ENCODE measurements at places on chromosomes 3 and 15.
A peak's percentile ranks its signal among the peaks of the same experiment; 100 is the strongest.

DNA sequence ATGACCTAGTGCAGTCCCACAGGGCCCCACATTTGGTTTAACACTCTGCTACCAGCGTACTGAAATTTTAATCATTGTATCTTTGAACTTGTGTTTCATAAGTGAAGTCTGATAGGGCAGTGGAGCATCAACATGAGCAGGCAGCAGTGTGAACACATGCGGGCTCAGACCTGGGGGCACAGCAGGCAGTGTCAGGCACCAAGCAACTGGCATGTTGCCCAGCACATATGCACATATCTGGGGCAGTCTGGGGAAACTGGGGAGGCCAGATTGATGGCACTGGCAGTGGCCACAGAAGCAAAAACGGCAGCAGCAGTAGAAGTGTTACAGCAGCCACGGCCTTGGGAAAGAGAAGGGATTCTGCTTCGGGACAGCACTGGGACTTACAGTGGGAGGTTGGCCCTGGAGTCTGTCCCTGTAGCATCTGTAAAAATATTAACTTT lies 353.9 kb upstream of the KCNMB2 start:
- DNase-seq: no peak

- no peak for DNase-seq
Observed at GRCh38 chr3:142998439-142998838, 2.9 kb upstream of the U2SURP start.

DNA sequence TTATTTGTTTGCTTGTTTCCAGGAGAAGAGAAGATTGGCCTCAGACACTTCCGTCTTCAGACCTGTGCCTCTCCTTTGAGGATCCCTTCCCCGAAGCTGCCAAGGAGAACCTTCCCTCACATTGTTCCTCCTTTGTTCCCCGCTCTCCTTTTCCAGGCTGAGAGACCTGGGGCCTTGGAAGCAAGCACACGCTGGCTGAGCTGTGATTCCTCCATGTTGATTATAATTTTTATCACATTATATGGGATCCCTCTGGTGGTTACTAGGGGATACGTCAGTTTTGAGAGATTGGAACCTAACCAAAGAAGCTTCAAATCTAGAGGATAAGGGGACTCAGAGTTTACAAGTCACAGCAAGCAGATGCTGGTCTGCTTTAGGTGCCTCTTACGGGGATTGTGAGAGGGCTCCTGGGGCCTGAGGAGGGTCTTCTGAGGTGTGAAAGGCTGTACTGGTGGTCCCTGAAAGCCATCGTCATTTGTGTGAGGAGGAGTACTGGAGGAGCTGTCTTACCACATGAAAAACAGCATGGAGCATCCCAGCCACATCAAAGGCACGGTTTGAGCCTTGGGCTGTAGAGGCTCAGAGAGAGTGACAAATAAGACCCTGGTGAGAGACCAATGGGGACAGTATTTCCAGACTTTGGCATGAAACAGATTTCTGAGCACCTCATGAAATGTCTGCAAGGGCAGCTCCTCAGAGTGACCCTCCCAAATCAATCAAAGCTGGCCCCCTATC lies 760.1 kb upstream of the CFAP20DC start:
- DNase-seq: no peak

GRCh38 chr3:16265455-16265786 lies 409 bp downstream of the OXNAD1 start:
- DNase-seq: no peak

- no peak for DNase-seq
Observed at GRCh38 chr3:12139111-12139511, 19.6 kb downstream of the TIMP4 start.

- DNase-seq: no peak
Observed at GRCh38 chr15:71333839-71334238, 218.6 kb downstream of the THSD4 start.

- no peak for DNase-seq
Observed at GRCh38 chr3:123422457-123422856, 26.4 kb downstream of the ADCY5 start.

DNA sequence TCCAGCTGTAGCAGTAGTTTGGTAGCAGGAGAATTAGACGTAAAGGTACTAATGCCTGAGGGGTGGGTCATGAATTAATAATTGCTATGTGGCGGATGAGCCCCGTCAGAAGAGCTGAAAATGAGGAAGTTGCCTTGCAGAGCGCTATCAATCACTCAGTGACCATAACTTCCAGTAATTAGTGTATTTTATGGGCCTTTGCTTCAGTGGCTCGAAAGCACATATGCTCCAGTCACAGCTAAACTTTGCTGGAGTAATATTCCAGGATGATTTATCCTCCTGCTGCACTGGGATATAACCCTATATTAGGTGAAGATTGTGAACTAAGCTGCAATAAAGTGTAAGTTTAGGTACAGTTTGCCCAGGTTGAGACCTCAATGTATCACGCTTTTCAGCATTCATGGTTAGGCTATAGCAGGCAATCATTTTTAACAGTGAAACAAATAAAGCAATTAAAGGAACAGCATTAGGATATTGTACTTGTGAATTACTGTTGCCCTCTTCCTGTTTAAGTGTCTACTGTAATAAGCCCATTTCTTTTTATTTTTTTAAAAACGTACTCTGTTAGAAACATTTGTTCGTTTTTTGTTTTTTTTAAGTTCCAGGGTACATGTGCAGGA lies 104.6 kb upstream of the SKOR1 start:
- DNase-seq: no peak

- no peak for DNase-seq
Observed at GRCh38 chr3:186483611-186484340, 60.4 kb downstream of the CRYGS start.

DNA sequence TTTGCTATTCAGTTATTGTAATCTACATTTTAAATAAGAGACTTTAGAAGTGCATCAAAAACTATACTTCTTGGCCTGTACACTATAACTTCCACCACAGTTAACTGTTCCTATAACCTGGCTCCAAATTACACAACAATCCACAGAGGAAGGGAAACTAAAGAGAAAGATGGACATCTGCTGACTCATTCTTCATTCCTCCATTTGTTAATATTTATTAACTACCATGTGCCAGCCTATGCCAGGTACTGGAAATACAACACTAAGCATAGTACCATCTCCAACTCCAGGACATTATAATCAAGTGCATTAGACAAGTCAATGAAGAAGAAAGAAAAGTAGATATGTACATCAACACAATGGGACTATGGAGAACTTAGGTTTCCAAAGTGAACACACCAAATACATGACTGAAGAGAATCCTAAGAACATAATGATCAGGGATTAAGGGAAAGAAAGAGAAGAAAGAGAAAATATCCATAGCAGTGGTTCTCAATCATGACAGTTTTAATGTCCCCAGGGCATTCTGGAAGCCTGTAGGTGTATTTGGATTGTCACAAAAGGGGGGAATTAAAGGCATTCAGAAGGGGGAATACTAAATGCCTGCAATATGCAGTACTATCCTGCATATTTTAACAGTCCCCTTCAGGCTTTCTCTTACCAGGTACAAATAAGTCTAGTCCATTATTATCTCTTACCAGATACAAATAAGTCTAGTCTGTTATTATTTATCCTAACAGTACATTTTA lies 8.9 kb downstream of the ICE2 start:
- no peak for DNase-seq

- no peak for DNase-seq
Observed at GRCh38 chr3:133377396-133377795, 22.5 kb upstream of the BFSP2 start.

DNA sequence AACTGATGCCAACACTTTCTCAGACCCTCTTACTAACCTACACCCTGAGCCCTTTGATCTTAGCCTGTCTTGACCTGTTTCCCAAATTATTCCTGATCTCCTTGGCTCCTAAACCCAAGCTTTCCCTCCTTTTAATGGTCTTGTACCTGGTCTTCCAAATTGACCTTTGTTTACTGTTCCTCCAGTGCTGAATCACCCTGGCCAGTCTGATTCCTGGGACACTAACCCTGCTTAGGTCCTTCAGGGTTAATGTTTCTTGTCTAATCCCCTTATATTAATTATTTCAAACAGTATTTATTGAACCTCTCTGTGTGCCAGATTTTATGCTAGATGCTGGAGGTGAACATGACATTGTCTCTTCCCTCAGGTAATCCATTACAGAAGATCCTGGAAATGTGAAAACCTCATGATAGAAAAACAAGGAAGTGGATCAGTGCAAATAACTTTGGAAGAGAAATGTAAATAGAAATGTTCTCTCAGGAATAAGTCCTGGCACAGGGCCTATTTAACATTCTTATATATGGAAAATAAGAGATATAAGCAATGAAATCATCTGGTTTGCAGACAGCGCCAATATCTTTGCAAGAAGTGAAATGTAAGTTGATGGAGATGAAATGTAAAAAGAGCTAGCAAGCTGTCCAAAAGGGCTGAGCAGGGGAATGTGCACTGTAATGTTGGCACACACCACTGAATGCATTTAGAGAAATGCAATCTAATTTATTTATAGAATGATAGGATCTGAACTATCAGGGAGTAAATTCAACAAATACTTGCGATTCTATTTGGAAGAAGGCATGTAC lies 20.7 kb downstream of the HGD start:
- no peak for DNase-seq

DNA sequence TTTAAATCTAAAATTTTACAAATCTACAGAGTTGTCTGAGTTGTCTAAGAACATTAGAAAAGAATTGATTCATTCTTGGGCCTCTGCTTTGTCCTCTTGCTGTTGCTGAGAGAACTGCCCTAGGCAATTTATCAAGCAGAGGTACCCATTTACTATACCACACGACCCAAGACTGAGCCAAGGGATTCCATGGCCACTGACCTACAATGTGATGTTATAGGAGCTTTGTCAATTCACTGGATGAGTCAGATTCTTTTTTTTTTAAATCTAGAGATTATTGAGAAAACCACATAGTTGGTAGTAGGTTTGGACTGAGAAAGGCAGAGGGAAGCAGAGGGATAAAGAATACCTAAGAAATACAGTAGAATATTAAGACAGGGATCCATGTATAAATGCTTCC lies 55.3 kb downstream of the TRAT1 start:
- DNase-seq: no peak

DNA sequence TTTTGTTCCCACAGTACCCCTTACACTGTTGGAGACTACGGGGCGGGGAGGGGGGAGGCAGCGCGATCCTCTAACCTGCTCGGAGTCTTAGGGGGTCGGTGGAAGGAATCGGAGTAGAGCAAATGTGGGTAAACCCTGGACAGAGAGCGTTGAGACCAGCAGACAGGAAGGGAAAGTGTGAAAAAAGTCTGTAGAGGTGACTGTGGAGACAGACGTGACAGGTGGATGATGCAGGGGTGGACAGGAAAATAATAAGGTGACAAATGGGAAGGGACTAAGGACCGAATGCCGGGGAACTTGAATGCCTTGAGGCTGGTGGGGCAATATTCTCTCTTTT lies 424 bp downstream of the EAF2 start:
- DNase-seq: no peak

GRCh38 chr3:160183345-160184076 lies 41.7 kb upstream of the C3orf80 start:
- DNase-seq: no peak

DNA sequence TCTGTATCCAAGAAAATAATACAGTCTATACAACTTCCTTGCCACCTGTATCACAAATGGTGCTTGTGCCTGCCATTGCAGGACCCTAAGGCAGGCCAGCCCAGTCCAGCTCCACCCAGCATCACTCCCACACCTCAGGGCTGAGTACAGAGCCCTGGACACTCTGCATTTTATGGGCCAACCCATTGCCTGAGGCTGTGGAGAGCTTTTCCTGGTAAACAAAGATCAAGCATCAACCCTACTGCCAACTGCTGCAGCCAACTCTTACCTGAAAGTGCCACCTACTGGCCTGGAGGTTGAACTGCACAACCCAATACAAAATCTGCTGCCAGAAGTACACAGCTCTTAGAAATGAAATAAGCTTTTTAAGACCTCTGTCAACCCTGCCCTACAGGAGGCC lies 1082.2 kb downstream of the NAALADL2 start:
- DNase-seq: no peak

- no peak for DNase-seq
Observed at GRCh38 chr3:119880966-119881365, 99.1 kb downstream of the NR1I2 start.

- no peak for DNase-seq
Observed at GRCh38 chr3:168154089-168154488, 58.4 kb upstream of the GOLIM4 start.

- DNase-seq: no peak
Observed at GRCh38 chr3:27503526-27503925, 19.3 kb upstream of the SLC4A7 start.

GRCh38 chr15:62940755-62941361 lies 101.7 kb upstream of the TPM1 start:
- peak; percentile 24 for DNase-seq

DNA sequence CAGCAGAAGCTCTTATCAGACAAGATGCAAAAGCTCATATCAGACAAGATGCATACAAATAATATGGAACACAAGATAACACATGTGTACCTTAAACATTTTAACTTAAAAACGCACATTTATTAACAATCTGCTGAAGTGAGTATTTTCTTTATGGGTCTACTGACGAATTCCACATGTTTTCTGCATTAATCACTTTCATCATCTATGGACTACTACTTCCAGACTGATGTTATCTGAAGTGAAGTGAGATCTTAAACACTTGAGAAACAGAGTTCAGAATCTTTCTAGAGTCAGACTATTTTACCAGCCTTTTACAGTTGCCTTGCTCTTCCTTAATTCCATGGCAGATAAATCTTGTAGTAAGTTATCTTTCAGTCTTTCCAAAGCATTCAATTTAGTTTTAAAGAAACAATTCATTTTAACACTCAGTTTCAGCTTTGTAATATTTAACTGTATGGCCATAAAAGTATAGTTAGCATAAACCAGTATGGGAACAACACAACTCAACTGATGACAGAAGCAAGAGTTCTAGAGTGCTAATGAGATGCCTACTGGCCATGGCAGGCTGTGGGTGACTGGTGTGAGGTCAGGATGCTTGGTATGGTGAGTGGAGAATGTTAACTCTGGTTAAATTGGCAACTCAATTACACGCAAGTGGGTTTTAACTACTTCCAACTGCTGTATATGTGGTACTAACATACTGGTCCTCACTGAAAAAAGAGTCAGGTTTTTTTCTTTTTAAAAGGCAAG lies 9.8 kb downstream of the CMTM6 start:
- no peak for DNase-seq

- DNase-seq: no peak
Observed at GRCh38 chr3:126350502-126351085, 6.6 kb downstream of the KLF15 start.

GRCh38 chr15:70098461-70099166 lies 897 bp upstream of the TLE3 start:
- DNase-seq: no peak

DNA sequence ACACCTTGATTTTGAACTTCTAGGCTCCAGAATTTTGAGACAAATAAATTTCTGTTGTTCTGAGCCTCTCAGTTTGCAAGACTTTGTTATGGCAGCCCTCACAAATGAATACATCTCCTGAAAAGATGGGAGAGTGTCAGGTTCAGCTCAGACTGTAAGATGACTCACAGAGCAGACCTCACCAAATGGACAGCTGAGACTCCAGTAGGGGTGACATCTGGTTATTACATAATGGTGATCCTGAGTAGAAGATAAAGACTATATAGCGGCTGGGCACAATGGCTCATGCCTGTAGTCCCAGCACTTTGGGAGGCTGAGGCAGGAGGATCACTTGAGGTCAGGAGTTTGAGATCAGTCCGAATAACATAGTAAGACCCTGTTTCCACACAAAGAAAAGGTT lies 26.2 kb upstream of the MTMR14 start:
- no peak for DNase-seq

Data from SIG-M5 (cell line).